ENCODE measurements at places on chromosomes 1 and 21.

GRCh38 chr1:186772228-186772627 lies 56.5 kb upstream of the PLA2G4A start:
- DNase-seq, result no peak

DNA sequence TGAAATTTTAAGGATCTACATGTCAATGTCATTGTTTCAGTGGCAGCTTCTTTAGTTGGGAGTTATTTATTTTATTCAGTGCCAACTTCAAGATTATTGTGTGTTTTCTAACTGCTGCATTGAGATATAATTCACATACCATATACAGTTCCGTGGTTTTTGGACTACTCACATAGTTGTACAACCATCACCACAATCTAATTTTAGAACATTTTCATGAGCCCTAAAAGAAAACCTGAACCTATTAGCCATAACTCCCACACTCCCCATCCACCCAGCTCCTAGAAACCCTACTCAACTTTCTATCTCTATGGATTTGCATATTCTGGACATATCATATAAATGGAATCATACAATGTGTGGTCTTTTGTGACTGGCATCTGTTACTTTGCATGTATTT lies 220.0 kb downstream of the LRRC40 start:
- DNase-seq, result no peak

- no peak for DNase-seq
Observed at GRCh38 chr1:41908288-41908895, 10.3 kb downstream of the HIVEP3 start.

DNA sequence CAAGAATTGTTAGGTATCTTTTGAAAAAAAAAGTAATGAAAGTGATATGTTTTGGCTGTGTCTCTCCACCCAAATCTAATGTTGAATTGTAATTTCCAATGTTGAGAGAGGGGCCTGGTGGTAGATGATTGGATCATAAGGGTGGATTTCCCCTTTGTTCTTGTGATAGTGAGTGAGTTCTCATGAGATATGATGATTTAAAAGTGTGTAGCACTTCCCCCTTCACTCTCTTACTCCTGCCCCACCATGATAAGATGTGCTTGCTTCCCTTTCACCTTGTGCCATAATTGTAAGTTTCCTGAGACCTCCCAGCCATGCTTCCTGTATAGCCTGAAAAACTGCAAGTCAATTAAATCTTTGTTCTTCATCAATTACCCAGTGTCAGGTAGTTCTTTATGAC lies 70.7 kb downstream of the XCL2 start:
- DNase-seq, result peak; percentile 64

DNA sequence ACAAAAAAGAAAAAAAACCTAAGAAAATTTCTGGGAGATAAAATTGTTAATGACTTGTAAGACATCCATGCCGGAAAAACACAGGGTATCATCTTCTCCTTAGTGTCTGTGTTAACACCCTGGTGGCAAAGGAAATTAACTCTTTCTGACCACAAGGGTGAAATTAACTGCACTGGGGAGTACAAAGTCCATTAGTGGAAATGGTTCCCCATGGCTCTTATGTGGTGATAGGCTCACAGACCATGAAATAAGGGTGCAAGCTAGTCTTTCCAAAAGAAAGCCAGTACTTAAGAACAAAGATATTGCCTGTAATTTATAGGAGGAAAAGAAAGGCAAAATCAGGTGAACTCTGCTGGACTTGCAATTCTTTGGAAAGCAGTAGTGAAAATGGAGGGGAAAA lies 185.4 kb downstream of the LRRIQ3 start:
- DNase-seq, result no peak

DNA sequence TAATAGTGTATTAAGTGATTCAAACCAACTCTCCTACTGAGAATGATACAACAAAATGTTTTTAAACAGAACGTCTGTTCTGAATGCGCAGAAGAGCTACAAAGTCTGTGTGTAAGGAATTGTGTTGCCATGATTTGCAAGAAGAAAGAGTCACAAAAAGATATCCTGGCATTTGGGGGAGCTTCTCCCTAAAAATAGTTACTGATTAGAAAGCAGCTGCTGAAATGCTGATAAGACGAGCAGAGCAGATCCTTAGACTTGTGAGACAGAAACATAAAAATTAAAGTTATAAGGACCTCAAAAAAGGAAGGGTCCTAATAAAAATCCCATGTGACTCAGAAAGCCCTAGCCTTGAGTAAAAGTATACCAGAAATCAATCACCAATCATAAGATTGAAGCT lies 54.9 kb upstream of the CRB1 start:
- DNase-seq, result no peak

GRCh38 chr1:66506991-66507390 lies 27.0 kb upstream of the SGIP1 start:
- DNase-seq, result no peak

GRCh38 chr1:15245593-15246360 lies 1.2 kb upstream of the FHAD1 start:
- DNase-seq, result peak; percentile 78

- DNase-seq, result no peak
Observed at GRCh38 chr1:98203466-98203865, 282.6 kb upstream of the DPYD start.

- no peak for DNase-seq
Observed at GRCh38 chr1:117164209-117164608, 42.7 kb upstream of the TRIM45 start.

DNA sequence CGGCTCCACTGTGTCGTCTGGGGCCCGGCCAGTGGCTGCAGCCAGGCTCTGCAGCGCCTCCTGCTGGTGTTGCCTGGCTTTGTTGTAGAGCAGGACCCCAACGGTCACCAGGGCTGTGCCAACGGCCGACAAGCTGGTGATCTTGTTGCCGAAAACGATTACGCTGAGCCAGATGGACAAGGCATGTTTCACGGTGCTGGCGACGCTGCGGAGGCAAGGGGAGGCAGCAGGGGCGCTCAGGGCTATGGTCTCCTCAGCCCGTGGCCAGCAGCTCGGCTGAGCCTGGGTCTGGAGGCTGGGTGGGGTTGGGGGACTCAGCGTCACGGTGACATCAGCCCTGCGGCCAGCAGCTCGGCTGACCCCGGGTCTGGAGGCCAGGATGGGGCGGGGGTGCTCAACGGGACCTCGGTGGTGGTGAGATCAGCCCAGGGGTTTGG lies 7.0 kb upstream of the CDK11B start:
- DNase-seq, result peak; percentile 13

GRCh38 chr1:31934706-31935629 lies 3.2 kb downstream of the PTP4A2 start:
- DNase-seq, result no peak

DNA sequence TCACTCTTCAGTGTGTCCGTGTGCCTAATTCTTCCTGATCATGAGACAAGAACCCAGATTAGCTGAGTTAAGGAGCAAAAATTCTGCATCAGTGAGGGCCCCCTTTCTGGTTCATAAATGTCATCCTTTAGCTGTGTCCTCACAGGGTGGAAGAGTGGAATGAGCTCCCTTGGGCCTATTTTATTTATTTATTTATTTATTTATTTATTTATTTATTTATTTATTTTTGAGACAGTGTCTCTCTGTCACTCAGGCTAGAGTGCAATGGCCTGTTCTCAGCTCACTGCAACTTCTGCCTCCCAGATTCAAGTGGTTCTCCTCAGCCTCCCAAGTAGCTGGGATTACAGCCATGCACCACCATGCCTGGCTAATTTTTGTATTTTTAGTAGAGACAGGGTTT lies 131.7 kb downstream of the PATJ start:
- no peak for DNase-seq

DNA sequence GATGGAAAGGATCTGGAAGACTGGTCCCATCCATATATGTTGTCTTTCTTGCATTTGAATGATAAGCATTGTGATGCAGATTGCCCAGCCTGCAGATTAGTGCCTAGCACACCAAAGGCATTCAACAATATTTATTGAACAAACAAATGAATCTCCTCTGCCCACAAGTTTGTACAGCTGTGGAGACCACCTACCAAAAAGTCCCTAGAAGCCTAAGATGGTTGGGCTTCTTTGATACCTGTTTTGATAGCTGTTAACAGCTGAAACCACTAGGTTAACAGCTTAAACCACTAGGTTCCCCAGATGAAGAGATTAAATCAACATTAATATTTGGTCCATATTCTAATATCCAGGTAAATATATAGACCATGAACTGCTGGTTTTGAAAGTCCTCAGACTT lies 9.8 kb downstream of the DUSP10 start:
- no peak for DNase-seq

DNA sequence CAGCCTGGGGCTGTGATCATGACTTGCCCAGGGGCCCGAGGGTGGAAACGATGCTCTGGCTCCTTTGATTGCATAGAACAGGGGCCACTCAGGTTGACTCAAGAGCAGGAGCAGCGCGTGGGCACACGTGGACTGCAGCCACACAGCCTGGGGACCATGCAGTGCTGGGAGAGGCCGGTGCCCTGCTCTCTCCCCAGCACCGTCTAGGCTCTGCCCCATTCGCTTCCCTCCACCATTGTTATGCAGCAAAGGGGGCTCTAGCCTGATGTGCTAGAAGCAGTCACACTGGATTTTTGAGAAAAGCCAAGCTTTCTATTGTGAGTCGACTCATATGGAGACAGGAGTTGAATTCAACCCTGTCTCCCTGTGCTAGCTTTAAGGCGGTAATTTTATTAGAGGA lies 8.7 kb downstream of the PINK1 start:
- no peak for DNase-seq

DNA sequence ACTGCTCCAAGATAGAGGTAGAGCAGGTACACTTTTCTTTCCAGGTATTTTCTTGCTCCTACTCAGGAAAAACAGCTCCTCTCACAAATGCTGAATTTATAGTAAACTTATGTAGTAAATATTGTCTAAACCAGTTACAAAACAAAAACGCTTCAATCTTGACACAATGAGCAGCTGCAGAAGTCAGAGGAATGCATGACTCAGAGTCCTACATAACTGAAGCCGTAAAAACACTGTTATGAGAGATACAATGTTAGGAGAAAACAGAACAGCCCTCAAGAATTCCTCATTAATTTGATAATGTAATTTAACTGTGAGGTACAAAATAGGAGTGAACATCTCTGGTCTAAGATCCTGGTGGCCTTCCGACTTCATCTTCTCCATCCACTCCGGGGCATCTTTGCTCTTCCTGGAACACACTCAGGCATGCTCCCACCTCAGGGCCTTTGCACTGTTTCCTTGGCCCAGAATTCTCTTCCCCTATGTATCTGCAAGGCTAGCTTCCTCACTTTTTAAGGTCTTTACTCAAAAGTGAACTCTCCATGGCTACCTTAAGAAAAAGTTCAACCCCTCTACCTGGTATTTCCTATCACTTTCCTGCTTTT lies 138.5 kb downstream of the SLC45A1 start:
- no peak for DNase-seq

DNA sequence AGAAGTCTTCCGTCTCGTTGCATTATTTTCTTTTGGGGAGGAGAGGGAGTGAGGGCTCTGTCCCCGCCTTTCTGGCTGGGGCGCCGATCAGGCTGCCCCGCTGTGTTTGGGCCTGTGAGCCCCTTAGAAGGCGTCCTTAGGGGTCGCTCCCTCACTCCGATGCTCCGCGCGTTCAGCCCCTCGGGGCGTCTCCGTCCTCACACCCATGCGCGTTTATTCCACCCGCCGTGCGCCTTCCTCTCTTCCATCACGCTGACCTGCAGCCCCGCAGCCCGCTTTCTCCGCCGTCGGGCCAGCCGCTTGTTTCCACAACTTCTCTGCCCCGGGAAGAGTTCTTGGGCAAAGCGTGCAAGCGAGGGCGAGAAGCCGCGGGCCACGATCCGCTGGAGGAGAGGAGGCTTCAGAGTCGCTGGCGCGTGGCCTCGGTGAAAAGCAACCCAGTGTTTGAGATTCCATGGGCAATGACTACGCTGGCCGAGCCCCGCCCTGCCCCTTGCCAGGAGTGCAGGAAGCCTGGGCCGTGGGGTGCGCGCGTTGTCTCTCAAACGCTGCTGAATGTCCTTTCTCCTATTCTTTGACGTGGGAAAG lies 27.7 kb downstream of the TRIM11 start:
- DNase-seq, result no peak

GRCh38 chr1:212915245-212916091 lies 34.9 kb upstream of the VASH2 start:
- peak; percentile 44 for DNase-seq

DNA sequence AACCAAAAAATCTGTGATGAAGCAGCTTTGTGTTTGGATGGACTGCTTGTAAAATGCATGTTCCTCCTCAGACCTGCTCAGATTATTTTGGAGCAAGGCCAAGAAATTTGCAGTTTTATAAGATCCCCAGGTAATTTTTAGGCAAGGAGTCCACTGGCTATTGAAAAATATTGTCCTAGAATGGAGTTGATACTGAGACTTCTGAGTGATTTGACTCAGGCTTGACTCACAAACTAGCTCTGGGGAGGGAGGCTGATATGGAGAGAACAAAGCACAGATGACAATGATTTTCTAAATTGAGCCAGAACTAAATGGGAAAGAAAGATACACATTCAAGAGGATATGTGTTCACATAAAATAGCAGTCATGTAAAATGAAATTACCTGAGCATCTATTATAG lies 36.7 kb downstream of the AGL start:
- no peak for DNase-seq

- DNase-seq, result no peak
Observed at GRCh38 chr1:84192681-84193080, 48.6 kb downstream of the PRKACB start.

DNA sequence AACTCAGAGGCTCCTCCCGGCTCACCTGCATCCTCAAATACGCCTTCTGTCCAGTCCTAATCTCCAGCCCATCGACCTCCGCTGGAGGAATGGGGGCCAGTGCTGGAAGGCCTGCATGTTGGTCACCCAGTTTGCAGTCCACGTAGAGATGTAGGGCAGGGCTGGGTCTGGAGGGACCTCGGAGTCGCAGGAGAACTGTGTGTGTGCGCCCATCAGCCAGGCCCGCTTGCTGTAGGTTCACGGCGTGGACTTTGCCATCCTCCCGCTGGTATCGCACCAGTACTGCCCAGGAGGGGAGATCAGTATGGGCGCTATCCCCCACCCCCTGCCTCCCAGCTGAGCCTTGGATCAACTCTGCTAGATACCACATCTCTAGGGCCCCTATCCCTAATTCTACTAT lies 2.7 kb downstream of the THBS3 start:
- DNase-seq, result no peak

DNA sequence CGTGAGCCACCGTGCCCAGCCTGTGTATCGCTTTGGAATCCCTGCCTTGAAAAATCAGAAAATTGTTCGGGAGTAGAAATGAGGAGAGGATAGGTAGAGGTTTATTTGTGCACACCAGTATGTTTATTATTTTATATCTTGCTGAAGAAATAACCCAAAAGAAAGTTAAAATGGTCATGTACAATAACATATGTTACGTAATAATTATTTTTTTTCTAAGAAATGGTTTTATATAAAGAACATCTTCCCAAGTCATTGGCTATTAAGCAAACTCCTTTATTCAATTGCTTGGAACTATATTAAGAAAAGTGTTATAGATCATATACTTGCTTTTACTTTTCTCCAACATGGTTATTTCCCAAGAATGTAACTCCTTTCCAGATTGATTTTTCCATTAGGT lies 171.8 kb downstream of the PHTF1 start:
- no peak for DNase-seq

GRCh38 chr1:210347112-210347511 lies 18.4 kb downstream of the HHAT start:
- DNase-seq, result peak; percentile 35

Data from common myeloid progenitor, CD34-positive (primary cell).